ENCODE measurements at places on chromosomes 11 and 22.
A peak's percentile ranks its signal among the peaks of the same experiment; 100 is the strongest.

GRCh38 chr11:43239791-43240190 lies 72.0 kb upstream of the API5 start:
- DNase-seq: no peak

- peak; percentile 17 for DNase-seq
Observed at GRCh38 chr11:113249491-113249763, 65.0 kb upstream of the TTC12 start.

- DNase-seq: no peak
Observed at GRCh38 chr11:15937601-15938120, 418.7 kb downstream of the SOX6 start.

- peak; percentile 29 for DNase-seq
Observed at GRCh38 chr11:65593518-65594414, 1.8 kb downstream of the KCNK7 start.

DNA sequence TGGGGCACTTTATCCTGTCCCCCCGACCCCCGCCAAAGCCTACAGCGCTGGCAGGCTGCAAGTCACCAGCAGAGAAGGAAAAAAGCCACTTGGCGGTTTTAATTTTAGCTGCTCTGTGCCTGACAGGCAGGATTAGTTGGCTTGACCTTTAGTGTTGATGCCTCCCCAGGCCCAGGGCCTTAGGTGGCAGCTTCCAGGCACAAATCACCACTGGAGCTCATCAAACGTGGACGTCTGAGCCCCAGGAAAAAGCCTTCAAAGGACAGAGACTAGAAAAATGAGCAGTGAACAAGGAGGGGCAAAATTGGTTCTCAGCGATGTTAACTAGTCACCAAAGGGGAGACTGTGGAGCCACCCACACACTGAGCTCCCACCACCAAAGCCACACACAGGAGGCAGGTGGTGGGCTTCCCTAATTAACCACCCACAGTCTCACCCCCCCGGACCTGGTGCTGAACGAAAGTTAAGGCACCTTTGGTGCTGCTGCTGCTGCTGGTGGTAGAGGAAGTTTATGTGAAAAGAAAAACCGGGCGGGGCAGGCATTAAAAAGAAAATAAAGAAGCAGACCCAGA lies 4.4 kb upstream of the PYGM start:
- DNase-seq: no peak

GRCh38 chr11:78432058-78432515 lies 14.5 kb upstream of the GAB2 start:
- DNase-seq: no peak

- DNase-seq: no peak
Observed at GRCh38 chr11:24247846-24248245, 249.0 kb upstream of the LUZP2 start.

GRCh38 chr11:124919898-124920297 lies 848 bp downstream of the HEPN1 start:
- no peak for DNase-seq

DNA sequence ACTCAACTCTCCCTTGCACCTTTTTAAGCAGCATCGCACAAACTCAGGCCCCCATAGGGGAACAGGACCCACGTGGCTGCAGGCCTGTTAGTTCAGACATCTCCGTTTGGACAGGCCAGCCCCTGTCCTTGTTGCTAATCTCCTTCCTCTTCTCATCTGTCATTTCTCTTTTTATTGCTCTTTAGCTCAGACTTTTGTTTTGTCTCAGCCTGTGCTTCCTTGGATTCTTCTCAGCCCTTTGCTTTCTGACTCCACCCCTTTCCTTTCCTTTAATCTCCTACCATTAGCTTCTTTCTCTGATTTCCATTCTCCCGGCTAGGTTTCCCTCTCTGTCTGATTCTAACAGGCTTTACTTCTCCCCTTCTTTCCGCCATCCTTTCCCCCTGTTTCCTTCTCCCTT lies 68.7 kb downstream of the SCN3B start:
- no peak for DNase-seq

- DNase-seq: no peak
Observed at GRCh38 chr11:69499186-69499917, 17.9 kb downstream of the LINC01488 start.

DNA sequence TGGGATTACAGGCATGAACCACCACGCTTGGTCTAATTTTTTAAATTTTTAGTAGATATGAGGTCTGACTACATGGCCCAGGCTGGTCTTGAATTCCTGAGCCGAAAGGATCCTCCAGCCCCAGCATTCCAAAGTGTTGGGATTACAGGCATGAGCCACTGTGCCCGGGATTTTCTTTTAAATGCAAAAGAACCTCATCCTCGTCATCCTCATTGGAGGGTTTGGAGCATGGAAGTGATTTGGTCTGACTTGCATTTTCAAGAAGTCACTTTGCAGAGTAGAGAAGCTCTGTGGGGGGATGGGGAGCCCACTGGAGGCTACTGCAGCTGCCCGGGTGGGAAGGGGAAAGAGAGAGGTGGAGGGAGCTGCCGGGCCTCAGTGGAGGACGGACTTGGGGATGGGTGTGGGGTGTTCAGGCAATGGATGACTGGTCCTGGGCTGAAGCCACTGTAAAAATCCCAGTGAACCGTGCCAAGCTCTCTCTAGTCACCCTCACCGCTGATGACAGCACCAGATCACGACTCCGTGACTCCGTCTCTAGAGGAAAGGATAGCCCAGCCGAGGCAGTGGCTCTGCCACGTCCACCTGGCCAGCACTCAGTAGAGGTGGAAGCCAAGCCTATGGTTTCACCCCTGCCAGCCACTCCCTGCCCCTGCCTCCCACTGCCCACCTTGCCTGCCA lies 32.8 kb upstream of the SLC22A12 start:
- DNase-seq: no peak

GRCh38 chr11:119683783-119684182 lies 45.2 kb downstream of the NECTIN1 start:
- no peak for DNase-seq

- no peak for DNase-seq
Observed at GRCh38 chr22:26898946-26899605, 241.7 kb downstream of the MIAT start.

DNA sequence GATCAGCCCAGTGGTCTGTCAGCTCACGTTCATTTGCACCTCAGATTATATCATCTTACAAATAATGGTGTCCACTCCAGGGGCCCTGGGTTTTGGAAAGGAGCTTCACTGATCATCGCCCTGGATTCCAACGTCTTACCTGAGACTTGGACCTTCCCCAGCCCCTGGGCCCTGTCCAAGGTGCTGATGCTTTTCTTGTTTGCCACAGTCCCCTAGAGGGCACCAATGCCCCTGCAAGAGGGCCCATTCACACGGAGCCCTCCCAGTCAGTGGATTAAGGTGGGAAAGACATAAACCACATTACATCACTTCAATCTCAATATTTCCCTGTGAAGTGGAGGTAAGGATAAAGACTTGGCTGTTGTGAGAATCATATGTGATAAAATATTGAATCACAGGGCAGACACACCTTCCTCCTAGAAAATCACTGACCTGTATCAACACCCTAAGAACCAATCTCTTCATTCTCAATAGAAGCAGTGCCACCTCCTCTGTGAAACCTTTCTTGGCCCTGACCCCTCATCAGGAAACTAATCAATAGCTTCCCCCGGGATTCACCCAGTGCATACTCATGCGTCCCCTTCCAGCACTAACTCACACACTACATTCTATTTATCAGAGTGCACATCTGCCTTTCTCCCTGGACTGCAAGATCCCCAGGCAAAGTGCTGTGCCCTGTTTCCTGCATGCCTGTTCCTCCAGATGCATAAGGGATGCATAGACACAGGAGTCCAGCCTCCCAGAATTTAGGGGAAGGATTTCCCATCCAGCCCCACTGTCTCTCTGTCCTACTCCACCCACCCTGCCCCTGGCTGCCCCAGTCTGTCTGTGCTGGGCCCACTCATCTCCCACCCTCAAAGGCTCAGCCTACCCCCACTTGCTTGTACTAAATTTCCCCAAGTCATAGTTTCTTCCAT lies 167.0 kb downstream of the BUD13 start:
- peak; percentile 32 for DNase-seq

DNA sequence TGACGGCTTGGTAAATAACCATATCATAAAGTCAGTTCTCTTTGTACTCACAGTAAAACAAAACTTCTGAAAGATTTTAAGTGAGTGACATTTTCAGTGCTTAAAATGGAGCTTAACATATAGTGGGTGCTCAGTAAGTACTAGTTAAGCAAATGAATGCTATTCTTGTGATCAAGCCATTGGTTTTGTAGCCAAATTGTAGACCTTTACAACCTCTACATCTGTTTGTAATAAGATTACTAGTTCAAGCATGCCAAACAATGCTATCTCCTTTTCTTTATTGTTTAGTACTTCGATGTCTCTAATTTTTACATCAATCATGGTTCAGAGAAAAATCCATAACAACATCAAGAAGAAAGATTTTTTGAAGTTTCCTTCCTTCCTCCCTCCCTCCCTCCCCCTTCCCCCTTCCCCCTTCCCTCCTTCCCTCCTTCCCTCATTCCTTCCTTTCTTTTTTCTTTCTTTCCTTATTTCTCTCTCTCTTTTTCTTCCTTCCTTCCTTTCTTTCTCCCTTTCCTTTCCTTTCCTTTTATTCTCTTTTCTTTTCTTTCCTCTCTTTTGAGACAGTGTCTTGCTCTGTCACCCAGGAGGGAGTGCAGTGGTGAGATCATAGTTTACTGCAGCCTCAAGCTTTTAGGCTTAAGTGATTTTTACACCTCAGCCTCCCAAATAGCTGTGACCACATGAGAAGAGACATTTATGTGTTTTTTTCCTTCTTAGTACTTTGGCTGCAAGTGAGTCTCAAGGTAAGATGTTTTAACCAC lies 5.7 kb upstream of the OR51B4 start:
- no peak for DNase-seq

- no peak for DNase-seq
Observed at GRCh38 chr22:49203859-49204598, 623.6 kb downstream of the BRD1 start.

DNA sequence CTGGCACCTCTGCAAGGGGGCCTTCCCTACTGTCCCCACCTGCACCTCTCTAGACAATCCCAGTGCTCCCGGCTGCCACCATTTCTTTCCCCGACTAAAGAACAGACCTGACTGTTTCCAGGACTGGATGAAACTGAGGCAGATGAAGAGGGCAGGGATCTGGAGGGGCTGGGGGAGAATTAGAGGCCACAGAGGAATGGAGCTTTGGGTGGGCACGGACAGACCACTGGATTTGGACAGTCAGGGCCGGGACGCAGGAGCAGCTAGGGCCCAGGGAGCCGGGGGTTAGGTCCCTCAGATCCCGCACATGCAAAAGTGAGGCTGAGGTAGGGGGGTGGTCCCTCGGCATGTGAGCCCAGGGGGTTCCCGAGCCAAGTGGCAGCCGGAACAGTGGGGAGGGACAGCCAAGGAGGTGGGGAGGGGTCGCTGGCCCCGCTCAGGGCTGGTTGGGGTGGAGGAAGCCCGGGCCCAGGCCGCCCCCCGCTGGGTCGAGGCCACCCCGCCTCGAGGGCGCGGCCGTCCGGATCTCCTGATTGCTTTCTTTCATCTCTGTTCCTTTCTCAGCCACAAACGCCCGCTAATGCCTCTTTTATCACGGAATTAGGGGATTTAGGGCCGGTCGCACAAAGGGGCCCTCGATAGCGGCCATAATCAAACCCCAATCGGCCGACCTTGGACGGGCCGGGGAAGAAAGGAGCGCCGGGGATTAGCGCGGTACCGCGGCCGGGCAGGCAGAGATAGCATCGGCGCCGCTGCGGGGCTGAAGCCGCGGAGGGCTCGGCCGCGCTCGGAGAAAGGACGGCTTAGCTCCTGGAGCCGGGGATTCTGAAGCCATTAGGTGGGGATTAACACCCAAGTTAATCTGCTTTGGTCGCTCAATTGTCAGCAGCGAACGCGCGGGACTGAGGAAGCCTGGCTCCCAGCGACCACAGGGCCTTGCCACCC lies 9.3 kb downstream of the SLC25A1 start:
- DNase-seq: no peak

DNA sequence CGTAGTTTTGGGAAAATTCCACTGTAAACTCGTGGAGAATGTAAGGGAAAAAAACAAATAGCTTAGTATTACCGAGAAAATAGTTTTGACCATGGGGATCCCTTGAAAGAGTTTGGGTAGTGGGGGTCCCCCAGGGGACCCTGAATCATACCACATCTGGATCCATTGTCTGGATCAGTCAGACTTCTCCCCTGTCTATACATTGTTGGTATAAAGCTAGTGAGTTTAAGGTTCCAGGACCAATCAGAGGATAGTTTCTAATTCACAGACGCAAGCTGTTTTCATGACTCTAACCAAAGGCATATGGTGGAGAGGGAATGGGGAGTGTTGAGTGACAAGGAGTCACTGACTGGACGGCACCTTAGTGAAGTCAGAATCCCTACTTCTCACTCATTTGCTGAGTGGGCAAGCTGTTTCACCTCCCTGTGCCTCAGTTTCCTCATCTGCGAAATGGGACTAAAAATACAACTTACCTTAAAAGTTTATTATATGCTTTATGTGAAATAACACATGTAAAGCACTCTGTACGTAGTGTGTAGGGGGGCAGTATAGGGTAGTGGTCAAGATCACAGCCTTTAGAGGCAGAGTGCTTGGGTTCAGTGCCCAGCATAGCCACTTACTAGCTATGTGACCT lies 90.2 kb downstream of the TRAF6 start:
- peak; percentile 30 for DNase-seq

DNA sequence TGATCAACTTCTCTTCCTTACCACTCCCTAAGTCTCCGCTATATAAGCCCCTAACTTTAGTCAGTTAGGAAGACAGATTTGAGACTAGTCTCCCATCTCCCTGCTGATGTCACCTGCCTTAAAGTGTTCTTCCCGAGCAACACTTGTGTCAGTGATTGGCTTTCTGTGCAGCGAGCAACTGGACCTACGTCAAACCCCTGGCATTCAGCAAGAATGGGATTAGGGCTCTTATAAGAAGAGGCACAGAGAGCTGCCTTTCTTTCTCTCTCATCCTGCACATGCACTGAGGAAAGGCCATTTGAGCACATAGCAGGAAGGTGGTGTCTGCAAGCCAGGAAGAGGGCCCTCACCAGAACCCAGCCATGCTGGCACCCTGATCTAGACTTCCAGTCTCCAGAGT lies 116.6 kb upstream of the THY1 start:
- DNase-seq: no peak

DNA sequence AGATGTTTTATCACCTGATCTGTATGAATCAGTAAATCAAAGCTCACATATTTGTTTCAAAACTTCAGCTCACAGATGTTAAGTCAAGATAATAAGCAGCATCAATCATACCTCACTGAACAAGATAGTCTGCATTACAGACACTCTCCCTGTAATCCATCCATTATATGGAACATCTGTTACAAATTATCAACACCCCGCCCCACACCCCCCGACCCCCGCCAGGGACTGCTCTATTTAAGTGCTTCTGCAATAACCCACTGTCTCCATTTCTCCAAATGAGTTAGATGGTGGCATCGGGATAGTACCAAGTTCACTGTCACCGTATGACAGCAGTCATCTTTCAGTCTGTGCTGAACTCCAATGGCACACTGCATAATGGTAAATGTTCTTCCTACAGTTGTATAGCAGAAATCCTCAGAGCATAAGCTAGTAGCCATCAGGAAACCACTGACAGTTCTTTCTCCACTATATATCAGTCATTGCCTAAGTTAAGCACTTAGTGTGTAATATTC lies 447.0 kb upstream of the ARHGAP42 start:
- no peak for DNase-seq

DNA sequence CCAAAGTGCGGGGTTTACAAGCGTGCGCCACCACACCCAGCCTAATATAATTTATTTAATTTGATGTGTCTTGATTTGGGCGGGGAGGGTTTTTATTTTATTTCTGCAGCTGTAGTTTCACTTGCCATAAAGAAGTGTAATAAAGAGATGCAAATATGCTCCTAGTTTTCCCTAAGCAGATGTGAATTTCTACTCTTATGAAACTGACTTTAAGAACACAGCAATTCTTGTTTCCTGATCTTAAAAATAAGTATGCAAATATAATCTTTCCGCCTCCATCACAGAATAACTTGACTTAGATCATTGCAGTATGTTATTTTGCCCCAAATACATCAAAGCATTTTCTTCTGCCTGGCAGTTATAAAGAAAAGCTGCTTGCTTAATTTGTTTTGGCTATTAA lies 4.4 kb downstream of the SPCS2 start:
- DNase-seq: no peak
